Kidney epithelial cell (primary cell): ENCODE measurements at places on chromosomes 3 and 15. TPM values are rescaled to one million over a fixed set of nuclear protein-coding genes. Genes with fewer than 3 reads are reported as not detected.

DNA sequence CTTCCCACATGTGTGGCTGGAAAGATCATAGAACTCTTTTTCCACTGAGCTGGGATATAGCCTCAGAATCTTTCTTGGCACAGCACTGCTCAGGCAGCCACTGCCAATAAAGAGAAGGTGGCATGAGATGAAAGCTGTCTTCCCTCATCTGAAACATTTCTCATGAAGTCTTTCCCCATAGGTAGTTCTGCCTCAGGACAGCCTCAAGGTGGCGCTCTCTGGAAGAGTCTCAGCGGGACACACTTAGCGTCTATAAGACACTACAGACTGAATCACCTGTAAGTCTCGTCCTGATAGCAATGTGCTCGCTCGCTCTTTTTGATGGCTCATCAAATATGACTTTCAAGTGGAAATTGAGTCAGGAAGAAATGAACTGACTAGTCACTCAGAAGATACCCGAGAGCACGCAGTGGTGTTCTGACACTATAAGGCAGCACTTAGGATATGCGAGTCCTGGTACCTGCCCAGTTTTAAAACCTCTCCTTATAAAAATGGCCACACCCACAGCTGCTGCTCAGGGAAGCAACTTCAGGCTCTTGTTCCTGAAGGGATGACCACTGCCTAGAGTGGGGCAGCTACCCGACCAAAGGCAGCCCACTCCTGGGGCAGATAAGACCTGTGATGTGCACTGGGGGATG lies 269.5 kb downstream of the SUCLG2 start:
- no peak for DNase-seq

DNA sequence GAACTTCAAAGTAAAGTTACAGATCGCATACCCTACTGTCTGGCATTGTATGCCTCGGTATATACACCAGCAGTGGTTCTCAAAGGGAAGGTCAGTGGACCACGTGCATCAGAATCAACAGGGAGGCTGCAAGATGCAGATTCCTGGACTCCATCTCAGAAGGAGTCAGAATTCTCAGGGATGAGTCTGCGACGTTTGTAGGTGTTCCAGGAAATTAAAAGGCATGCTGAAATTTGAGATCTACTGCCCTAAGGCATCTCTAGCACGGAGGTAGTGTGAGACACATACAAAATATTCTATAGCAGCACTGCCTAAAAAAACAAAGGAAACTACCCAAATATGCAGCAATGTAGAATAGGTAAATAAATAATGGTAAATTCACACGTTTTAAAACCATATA lies 136.8 kb upstream of the BNIP2 start:
- DNase-seq, result no peak

Gene ABI3BP
- total RNA-seq, result 0.75 and 0.84 TPM in 2 replicates

- no peak for DNase-seq
These were observed 8.7 kb upstream of the NIT2 start for GRCh38 chr3:100325827-100326226.

- no peak for DNase-seq
These were observed 156.6 kb downstream of the MYRIP start for GRCh38 chr3:39965997-39966396.

GRCh38 chr3:46865546-46865945 lies 2.3 kb upstream of the MYL3 start:
- no peak for DNase-seq

DNA sequence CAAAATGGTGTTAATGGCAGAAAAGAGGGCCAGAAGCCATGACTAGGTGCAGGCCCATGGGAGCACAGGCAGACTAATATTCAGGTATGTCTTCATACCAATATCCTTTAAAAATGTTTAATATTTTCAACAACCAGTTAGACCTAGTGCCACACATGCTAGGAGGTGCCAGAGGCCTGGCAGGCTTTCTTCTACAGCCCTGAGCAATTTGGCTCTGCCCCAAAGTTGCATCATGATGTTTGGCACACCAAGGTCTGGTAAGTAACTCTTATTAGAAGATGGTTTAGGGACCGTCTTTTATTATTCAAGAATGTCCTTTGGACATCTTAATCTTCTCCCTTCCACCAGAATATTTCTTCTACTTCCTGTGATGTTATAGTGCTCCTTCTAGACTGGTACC lies 34.8 kb downstream of the MITF start:
- DNase-seq, result no peak

DNA sequence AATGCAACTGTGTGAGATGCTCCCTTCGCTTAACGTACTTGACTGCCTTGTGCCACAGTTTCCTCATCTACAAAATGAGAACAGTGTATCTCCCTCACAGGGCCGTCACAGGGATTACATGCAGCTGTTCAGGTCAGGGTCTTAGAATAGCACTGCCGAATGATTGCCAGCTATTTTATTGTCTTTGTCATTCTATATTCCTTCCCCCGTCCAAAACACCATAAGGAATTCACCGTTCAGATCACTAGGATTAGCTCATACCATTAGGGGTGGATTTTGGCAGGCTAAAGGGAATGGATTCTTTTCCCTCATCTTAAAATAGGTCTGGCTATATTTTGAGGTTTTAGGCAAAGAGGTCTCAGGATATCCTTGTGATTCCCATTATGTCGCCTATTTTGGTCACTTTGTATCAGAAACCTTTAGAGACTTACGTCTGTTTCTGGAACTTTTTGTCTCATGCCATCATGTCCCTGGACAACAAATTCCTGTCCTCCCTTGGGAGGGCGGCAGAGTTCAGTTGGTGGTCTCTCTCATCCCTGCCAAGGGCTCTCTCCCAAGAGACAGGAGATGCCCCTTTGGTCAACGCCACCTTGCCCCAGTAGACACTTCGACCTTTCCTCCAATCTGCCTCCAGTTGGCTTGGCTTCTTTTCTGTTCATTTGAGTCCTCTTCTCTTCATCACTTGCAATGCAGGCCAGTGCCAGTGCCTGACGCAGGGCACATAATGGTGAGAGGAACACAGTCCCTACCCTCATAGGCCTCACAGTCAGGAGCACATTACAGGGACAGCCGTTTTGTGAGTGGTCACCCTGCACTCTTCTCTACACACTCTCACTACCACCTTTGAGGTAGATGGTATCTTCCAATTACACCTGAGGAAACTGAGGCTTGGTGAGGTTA lies 171.6 kb upstream of the BHLHE40 start:
- DNase-seq, result no peak

DNA sequence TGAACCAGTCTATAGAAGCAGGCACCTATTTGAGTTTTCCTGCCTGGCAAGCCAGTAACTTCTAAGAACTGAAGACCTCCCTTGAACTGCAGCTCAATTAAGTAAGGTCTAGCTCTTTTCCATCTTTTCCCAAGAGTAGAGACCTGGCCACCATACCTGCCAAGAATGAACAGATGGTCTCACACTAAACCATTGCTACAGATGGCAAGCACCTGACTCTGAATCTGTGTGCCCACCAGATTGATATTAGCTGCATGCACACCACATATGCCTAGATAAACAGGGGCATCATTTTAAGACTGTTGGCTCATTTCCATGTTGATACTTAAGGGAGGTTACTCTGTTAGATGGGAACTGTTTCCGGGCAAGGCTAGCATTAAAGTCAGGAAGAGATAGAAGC lies 34.8 kb upstream of the GSK3B start:
- DNase-seq, result no peak

GRCh38 chr3:56413911-56414310 lies 54.4 kb downstream of the ERC2 start:
- peak; percentile 4 for DNase-seq
